ENCODE measurements at places on chromosomes 2 and 18.

- no peak for DNase-seq
Measured at GRCh38 chr2:96353606-96354101, 18.1 kb downstream of the NCAPH start.

DNA sequence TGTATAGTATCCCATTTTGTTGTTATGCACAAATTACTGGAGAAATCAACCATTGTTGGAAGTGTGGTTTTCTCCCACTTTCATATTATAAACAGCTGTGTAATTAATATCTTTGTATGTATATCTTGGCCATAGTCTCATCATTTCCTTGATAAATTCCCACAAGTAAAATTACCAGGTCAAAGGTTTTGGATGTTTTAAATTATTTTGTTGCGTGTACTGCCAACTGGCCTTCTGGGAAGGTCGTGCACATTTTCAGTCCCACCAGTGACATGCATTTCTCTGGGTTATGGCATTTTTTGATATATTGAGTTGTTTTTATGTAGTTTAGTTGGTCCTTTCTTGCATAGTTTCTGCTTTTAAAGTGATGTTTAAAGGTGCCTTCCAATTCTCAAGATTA, 41.5 kb downstream of the TSHZ1 start:
- DNase-seq, result no peak

DNA sequence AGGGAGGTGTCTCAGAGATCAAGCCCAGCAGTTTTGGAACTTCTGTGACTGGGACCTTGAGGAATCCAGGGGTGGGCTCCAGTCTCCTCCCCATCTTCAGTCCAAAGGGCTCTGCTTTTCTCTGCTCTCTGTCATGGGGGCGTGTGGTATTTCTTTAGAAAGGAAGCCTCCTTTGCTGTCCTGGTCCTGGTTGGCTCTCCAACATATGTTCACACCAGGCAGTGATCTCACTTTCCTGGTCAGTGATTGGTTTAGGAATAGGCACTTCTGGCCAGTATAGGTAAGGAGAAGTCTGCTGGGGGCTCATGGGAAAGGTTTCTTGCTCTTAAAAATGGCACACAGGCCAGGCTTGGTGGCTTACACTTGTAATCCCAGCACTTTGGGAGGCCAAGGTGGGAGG, 115.5 kb upstream of the HAAO start:
- DNase-seq, result no peak

GRCh38 chr2:137173463-137173862, 408.1 kb downstream of the THSD7B start:
- peak; percentile 34 for DNase-seq

DNA sequence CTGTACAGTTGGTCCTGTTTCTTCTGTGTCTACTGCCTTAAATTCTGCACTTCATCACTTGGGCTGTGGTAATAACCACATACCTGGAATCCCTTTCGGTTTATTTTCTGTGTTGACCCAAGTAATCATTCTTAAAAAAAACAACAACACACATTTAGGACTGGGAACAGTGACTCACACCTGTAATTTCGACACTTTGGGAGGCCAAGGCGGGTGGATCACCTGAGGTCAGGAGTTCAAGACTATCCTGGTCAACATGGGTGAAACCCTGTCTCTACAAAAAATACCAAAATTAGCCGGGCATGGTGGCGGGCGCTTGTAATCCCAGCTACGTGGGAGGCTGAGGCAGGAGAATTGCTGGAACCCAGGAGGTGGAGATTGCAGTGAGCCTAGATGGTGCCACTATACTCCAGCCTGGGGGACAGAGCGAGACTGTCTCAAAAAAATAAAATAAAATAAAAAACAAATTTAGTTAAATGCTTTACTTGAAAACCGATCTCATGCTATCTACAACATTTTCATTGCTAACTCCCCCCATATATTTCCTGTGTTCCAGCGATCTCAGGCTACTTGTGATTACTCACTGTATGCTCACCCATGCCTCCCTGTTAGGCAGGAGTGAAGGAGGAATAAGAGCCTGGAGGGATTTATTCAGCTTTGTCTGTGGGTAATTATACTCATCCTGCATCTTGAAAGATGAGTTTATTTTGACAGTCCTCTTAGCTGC, 18.2 kb downstream of the ACSL3 start:
- DNase-seq, result no peak

DNA sequence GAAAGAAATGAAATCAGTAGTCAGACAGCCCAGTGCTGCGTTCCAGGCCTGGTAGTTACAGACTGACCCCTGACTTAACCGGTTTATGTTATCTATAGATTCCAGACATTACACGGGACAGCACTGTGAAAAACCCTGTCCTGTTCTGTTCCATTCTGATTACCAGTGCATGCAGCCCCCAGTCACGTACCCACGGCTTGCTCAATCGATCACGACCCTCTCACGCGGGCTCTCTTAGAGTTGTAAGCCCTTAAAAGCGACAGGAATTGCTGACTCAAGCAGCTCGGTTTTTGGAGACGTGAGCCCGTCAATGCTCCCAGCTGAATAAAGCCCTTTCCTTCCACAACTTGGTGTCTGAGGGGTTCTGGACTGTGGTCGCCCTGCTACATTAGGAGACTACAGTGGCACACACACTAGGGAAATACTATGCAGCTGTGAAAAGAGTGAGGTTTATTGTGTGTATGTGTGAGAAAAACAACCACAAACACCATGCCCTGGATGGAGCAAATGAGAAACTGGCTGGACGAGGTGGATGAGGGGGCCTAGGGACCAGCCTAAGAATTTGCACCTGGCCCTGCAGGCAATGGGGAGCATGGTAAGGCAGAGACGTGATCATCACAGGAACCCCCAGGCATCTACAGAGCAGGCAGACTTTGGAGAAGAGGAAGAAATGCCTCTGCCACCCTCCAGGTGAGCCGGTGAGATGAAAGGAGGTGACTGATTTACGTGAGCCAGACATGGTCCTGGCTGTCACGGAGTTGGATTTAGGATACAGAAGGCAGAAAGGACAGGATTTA, 49.1 kb upstream of the SEMA4C start:
- DNase-seq, result no peak

DNA sequence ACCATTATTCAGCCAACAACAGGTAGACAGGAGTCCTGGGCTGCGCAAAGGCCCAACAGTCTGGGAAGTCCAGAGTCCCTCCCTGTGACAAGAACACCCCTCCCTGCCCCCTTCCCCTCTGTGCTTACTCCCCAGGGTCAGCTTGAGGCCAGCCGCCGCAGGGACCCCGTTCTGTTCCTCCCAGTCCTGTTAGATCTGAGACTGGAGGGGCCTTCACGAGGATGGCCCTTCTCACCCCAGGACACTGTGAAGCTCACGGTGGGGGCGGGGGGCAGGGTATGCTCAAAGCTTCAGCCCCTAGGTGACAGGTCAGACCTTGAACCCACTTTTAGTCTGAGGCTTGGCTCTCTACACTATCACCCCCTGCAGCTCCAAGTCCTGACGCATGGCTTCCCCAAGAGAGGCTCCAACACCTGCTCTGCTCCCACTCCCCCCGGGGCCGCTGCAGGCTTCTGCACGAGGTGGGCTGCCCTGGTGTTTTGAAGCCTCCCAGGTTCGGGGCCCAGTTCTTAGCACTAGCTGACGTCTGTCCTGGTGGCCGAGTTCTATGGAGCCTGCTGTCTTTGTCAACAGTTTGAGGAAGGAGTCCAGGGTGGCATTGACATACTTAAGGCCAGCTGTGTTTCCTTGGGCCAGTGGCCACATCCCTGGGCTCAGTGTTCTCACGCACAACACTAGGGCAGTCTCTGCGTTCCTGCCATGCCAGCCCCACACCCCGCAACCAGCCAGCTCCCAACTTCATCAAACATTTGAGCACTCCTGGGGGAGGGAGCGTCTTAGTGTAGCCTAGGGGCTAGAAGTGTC, 37.2 kb upstream of the HPCAL1 start:
- DNase-seq, result no peak

- DNase-seq, result no peak
Measured at GRCh38 chr2:157439824-157440186, 4.1 kb downstream of the CYTIP start.

DNA sequence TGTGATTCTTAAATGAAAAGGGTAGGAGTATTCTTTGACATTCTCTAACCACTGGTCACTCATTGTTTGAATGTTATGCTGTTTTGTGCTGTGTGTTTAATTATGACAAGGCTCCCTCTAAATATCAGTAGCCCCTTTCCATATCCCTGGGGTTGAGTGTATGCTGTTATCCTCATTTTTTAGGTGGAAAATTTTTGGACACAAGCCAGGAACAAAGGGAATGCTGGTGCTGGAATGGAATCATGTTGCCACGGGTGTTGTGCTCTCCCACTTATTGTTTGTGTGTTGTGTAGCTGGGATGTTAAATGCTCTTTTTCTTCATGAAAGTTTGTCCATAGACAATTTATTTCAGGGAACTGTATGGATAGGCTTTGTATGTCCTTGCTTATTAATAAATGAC, 43.3 kb downstream of the ZNF532 start:
- DNase-seq, result no peak

GRCh38 chr18:45386041-45386655, 229.1 kb upstream of the SLC14A2 start:
- DNase-seq, result no peak

- DNase-seq, result no peak
Measured at GRCh38 chr2:12979066-12979465, 262.3 kb downstream of the TRIB2 start.

- DNase-seq, result no peak
Measured at GRCh38 chr2:199814817-199815211, 36.2 kb downstream of the FTCDNL1 start.

DNA sequence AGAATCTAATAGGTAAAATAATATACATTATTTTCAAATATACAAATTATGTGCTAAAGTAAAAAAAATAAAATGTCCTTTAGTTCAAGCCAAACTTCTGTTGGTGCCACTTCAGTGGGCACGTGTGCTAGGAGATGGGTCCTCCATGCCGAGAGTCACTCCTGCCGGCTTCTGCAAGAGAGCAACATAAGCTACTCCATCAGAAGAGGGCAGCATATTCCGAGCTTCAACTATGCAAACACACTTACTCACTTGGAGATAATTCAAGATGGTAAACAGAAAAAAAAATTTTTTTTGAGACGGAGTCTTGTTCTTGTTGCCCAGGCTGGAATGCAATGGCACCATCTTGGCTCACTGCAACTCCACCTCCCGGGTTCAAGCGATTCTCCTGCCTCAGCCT, 24.4 kb downstream of the CNOT11 start:
- no peak for DNase-seq

GRCh38 chr2:12636837-12637581, 79.7 kb upstream of the TRIB2 start:
- peak; percentile 23 for DNase-seq

DNA sequence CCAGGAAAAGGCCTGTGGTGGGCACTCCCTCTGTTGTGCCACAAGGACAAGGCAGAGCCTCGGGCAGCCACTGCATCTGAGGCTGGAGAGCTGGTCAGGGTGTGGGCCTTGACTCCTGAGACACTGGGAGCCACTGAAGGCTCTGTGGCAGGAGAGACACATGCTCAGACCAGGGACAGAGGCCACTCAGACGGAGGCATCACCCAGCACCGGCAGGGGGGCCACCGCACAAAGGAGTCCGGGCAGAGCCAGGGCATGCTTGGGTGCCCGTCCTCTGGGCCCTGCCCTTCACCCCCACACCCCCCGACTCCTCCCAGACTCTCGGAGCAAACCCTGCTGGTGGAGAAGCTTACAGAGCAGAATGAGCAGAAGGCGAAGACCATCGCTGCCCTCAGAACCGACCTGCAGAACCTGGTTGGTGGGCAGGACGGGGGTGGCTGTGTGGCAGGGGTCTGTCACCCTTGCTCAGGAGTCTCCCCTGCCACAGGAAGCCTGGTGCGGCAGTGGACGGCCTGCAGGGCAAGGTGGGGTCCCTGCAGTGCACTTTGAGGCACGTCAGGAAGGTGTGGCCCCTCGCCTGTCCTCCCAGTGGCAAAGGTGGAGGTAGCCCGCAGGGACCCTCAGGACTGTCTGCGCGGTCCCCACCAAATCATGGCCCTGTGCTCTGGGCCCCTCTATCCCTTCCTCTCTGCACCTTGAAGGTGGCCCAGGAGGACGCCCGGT, 26.0 kb downstream of the CROCC2 start:
- no peak for DNase-seq

GRCh38 chr2:238427435-238428162, 872 bp downstream of the ASB1 start:
- no peak for DNase-seq

GRCh38 chr18:68925268-68925667, 127.4 kb downstream of the CCDC102B start:
- no peak for DNase-seq

DNA sequence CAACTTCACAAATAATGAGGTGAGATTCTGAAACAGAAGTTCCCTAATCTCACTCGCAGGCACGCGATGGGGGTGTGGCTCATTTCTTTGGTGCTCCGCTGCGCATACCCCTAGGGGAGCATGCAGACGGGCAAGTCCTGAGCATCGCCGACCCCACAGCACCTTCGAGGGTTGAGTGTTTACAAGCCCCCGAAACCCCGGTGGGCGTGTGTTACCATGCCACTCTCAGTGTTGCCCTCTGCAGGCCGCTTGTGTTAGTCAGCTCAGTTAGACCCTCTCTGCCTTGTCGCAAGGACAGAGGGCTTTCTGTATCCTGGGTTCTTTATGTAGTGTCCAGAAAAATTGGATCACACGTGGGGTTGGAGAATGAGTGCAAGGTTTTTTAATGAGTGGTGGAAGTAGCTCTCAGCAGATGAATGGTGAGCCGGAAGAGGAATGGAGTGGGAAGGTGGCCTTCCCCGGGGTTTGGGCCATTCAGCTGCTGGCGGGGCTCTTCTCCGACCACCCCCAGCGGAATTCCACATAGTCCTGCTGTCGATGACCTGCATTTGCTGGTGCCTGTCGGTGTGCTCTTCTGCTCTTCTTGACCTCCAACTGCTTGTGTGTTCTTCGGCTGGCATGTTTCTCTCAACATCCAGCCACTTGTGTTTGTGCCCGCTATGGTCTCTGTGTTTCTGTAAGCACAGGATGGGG, 191.3 kb downstream of the RPRM start:
- no peak for DNase-seq

- peak; percentile 38 for DNase-seq
Measured at GRCh38 chr2:152762202-152762601, 43.8 kb downstream of the ARL6IP6 start.

DNA sequence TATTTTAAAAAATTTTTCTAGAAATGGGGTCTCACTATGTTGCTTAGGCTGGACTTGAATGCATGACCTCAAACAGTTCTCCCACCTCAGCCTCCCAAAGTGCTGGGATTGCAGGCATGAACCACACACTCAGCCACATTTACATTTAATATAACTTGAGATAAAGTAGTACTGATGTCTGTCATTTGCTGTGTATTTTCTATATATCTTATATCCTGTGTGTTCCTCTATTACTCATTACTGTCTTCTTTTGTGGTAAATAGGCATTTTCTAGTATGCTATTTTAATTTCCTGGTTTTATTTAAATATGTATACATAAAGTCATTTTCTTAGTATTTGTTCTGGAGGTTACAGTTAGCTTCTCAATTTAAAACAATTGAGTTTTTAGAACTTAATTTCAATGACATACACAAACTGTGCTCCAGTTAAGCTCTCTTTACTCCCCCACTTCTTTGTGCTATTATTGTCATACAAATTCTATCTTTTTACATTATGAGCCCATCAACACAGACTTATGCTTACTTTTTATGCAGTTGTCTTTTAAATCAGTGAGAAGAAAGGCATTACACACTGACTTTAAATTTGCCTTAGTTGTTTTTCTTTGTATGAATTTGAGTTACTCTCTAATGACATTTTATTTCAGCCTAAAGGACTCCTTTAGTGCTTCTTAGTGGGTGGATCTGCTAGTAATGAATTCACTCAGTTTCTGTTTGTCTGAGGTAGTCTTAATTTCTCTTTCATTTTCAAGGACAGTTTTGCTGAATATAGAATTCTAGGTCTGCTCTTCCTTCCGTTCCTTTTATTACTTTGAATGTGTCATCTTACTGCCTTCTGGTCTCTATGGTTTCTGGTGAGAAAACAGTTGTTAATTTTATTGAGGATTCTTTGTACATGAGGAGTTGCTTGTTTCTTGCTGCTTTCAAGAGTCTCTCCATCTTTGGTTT, 6.2 kb upstream of the INPP4A start:
- DNase-seq, result no peak

All from AG04449 (cell line).